ENCODE measurements at places on chromosomes 11 and 22. TPM values are rescaled to one million over a fixed set of nuclear protein-coding genes. Genes with fewer than 3 reads are reported as not detected.

WNT7B gene
- polyA plus RNA-seq: not detected

SCN3B gene
- not detected for polyA plus RNA-seq

RIMBP3B gene
- polyA plus RNA-seq: 0.52 TPM

MMP11 gene
- polyA plus RNA-seq: 1.7 TPM

ADAMTS8 gene
- not detected for polyA plus RNA-seq

PDE2A gene
- not detected for polyA plus RNA-seq

PIWIL4 gene
- polyA plus RNA-seq: not detected

TMEM151A gene
- polyA plus RNA-seq: not detected

DPAGT1 gene
- polyA plus RNA-seq: 47.4 TPM

TPBGL gene
- not detected for polyA plus RNA-seq

- DNase-seq: peak; percentile 4
These were observed 78.5 kb downstream of the PLEKHA7 start for GRCh38 chr11:16935518-16936302.

- no peak for DNase-seq
These were observed 7.1 kb upstream of the PDGFB start for GRCh38 chr22:39251762-39252460.

- DNase-seq: no peak
These were observed 151.0 kb downstream of the BBOX1 start for GRCh38 chr11:27191639-27192038.

GRCh38 chr11:10600570-10601248 lies 32.2 kb upstream of the LYVE1 start:
- no peak for DNase-seq

GRCh38 chr11:35938231-35938630 lies 5.6 kb upstream of the LDLRAD3 start:
- DNase-seq: no peak

- DNase-seq: no peak
These were observed 40.3 kb upstream of the CADM1 start for GRCh38 chr11:115544422-115544948.

DNA sequence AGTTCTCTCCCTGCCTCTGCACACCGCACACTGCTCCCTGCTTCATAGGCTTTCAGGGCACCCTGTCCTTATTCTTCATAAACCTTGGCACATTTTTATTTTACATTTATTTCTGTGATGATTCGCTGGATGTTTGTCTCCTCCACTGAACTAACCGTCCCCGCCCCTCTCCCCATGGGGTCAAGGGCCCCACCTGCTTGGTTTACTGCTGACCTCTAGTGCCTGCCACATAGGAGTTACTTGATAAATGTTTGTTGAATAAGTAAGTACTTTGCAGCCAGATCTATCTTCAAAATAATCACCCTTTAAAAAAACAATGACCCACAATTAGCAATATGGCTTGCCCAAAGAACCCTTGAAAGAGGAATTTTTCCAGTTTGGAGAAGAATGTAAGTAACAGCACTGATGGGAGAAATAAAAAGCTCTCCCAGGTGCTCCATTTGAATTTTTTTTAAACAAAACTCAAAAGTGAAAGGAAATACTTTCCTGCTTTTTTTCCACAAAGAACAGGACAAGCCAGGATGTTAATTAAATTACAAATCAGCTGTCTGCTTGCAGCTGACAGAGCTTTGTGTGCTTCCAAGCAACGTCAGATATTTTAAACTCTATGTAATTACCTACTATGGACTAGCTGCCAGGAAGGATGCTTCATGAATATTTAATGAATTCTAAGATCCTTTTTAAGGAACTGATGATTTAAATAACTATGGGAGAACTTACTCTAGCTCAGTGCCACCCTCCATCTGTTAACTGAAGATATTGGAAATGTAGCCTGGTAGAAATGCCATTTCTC lies 1083.6 kb downstream of the DLG2 start:
- no peak for DNase-seq

DNA sequence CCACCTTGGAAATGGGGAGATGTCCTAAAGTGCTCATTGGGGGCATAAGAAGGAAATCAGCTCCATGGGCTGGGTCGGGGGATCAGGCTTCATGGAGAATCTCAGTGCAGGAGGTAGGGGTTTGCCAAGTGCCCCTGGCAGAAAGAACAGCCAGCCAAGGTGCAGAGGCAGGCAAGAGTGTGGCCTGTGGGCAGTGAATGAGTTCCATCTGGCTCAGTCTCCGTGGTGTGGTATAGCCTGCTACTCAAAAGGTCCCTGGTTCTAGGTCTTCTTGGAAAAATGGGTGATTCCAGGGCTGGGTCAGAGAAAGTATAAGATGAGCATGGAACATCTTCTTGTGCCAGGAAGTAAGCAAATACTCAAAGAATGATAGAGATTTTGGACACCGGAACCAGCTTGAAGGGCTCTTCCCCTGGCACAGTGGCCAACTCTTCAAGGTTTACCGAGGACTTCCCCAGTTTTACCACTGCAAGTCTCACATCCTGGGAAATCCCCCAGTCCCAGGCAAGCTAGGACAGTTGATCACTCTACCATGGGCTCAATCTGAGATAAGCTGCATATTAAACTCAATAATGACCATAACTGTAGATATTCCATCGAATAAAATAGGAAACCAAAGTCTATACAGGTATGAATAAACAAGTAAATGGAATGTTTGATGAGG lies 10.6 kb upstream of the ARAP1 start:
- no peak for DNase-seq

DNA sequence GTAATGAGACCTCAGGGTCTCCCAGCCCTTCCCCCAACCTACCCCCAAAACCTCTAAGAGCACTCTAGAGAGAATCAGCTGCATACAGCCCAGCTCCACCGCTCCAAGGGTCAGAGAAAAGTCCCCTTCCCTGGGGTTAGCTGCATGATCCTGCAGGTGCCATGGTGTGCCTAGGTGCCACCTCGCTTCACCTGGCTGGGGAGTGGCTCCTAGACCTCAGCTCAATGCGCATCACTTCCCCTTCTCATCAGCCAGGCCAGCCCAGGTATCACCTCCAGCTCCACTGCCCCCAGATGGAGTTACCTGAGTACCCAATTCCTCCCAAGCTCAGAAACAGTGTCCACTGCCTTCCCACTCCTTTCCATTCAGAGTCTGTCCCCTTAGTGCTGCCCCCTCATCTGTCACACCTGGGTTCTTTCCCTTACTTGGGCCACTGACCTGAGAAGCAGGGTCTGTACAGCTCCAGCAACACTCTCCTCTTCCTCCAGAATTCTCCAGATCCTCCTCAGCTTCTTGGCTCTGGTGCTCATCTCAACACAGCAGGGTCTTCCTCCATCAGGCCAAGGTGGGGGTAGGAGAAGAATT lies 1.3 kb downstream of the STARD10 start:
- DNase-seq: no peak

GRCh38 chr22:23128269-23129108 lies 13.3 kb downstream of the RSPH14 start:
- DNase-seq: peak; percentile 76

DNA sequence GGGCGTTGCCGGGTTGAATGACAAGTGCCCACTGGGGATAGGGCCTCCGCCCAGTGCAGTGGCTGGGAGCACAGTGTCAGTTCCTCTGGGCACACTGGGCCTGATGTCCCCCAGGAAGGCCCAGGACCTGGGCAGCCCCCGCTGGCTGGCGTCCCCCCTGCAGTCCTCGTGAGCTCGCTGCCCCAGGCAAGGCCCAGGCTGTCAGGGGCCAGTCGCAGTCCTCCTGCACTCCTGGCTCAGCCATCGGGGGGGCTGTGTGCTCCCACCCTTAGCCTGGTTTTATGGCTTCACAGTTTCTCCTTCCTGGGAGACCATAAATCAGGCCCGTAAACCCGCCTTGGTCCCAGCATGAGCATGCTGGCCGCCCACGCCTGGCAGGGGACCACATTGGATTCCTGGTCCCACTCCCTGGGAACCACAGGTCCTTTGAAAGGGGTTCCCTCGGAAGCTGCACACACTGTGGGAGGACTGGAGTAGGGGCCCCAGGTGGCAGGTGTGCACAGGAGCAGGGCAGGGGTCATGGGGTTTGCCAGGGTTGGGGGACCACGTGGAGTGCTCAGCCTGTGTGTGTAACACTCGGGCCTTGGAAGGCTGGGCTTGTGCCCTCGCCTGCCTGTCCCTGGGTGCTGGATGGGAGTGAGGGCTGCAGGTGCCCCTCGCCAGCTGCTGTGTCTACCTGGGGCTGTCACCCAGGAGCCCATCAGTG lies 113.6 kb downstream of the KCNQ1OT1 start:
- DNase-seq: no peak

DNA sequence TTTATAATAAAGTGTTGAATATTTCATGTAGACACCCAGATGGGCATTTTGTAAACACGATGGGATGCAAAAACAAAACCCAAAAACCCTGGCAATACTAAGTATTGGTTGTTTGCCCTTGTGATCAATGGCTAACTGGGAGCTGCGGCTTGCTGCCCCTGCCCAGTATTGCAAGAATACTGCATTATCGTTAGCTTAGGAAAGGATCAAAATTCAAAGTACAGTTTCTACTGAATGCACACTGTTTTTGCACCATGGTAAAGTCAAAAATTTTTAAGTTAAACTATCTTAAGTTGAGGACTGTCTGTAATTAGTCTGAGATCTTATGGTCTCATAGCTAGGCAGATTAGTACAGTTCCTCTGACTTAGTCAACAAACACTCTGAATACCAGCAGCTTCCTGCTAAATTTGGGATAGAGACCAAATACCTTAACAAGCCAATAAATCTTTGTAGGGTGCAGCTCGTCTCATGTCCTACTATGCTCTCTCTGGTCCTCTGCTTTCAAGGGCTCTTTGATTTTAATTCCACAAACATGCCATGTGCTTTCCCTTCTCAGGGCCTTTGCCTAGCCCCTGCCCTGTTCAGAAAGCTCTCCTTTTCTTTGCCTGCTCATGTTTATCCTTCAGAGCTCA lies 4.0 kb downstream of the CCDC90B start:
- DNase-seq: no peak

DNA sequence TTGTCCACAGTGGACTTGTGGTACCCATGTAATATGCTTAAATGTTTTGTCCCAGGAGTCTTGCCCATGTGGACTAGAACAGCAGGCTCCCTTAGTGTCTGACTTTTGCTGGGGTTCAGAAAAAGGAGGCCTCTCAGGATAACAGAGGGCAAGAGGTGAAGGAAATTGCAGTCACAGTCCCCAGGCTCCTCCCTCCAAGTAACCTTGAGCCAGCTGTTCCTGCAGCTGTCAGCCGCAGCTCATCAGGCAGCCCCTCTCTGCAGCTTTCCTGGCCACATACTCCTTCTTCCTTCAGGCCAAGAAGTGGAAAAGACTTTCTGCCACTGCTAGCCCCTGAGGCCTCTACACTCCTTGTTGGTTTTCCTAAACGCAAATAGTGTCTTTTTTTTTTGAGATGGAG lies 6.3 kb upstream of the MYO18B start:
- no peak for DNase-seq

DNA sequence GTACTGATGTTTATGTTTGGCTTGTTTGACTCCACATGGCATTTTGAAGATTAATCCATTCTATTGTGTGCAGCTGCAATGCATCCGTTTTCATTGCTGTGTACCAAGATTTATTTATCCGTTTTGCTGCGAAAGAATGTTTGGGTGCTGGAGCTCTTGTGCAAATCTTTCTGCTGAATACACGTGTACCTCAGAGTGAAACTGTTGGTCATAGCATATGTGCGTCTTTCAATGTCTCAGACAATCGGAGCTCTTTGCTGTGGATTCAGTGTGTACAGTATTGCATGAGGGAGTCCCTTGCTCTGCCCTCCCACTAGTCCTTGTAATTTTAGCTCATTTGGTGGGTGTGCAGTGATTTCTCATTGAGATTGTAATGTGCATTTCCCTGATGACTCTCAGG lies 545.4 kb downstream of the TBC1D22A start:
- no peak for DNase-seq

DNA sequence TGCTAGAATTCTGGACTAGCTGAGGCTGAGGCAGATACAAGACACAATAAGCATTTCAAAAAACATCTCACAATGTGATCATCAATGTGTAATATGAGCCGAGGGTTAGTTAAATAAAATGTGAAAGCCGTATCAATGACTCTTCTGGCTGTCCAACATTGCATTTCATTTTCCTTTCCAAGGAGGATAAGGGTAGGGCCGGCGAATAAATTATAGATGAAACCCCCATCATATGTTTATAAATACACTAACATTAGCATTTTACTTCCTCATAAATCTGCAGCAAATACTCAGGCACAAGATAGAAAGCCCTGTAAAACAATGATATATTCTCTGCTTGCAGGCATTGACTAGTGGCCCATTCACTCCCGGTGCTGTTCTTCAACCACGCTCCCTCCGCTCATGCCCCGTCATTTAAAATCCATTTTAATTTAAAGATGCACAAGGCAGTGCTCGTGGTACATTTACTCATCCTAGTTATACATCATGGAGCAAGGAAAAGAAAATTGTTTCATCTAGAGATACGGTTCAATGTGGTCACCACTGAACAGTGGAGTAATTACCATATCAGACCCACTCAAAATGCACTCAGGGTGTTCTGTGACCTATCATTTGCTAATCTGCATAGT lies 59.9 kb upstream of the RCN1 start:
- no peak for DNase-seq

- no peak for DNase-seq
These were observed 77.8 kb downstream of the BUD13 start for GRCh38 chr11:116694815-116695590.

DNA sequence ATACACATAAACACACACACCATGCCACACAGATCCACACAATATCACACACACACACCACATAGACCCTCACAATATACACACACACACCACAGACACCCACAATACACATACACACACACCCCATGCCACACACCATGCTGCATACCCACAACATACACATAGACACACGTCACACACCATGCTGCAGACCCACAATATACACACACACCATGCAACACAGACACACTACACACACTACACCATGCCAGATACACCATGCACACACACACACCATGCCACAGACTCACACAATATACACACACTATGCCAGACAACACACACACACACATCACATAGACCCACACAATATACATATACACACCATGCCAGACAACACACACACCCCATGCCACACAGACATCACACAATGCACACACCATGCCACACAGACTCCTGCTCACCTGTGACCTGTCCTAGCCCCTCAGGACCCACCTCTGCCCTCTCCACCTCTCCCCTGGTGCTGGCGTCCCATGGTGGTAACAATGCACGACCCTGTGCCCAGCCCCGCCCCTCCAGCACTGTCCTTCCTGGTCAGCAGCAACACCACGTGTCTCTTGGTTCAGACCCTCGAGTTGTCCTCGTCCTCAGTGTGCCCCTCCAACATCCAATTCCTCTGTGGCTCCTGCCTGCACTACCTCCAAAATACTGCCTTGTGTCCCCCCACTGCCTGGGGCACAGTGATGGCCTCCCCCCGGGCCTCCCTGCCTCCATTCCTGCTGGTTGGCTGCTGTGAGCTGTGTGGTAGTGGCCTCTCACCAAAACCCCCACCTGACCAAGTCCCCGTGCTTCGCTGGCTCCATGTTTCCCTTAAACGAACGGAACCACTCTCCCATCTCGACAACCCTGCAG lies 23.7 kb upstream of the RFPL3 start:
- no peak for DNase-seq

DNA sequence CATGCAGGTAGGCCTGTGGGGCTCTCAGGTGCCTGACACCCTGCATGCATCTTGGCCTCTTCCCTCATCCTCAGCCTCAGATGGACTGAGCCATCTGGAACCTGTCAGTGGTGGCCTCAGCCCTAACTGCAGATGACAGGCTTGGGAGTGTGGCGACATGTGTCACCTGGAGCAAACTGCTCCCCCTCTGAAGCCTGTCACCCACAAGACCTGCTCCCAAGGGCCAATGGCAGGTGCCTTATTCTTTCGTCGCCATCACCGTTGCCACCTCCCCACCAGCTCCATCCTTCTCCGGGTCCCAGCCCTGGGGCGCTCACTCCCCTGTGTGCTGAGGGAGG lies 3.6 kb upstream of the SEPTIN5 start:
- DNase-seq: no peak
